ENCODE measurements at places on chromosomes 12 and 14. TPM values are rescaled to one million over a fixed set of nuclear protein-coding genes. Genes with fewer than 3 reads are reported as not detected.

The CYP46A1 gene
- 0.05 TPM for polyA plus RNA-seq

DNA sequence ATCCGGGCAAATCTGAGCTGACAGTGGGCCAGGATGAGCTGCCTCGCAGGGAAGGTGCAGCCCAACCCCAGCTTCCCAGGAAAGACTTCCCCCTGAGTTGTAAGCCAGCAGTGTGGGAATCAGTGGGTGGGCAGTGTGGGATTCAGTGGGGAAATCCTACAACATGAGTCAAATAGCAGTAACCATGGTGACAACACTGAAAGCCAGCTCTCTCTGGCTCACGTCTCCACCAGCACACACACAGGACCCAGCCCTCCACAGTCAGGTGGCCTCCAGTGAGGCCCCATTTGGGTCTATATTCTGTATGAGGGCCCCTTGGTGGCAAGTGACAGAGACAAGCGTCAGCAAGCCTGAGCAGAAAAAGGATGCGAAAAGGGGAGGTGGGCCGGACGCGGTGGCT lies 6.0 kb upstream of the LGALS3 start:
- DNase-seq = peak; percentile 26

DNA sequence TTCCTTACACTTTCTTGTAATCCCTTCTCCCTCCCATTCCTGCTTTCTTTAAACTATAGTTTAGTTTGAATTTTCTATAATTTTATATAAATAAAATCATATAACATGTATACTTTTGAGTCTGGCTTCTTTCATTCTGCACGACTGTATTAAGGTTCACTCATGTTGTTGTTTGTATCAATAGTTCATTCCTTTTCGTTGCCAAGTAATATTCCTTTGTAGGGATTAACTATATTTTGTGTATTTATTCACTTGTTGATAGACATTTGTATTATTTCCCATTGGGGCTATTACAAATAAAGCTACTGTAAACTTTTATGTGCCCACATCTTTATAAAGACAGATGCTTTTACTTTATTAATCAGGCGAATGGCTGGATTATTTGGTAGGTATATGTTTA lies 39.4 kb upstream of the TBC1D15 start:
- DNase-seq = no peak

DNA sequence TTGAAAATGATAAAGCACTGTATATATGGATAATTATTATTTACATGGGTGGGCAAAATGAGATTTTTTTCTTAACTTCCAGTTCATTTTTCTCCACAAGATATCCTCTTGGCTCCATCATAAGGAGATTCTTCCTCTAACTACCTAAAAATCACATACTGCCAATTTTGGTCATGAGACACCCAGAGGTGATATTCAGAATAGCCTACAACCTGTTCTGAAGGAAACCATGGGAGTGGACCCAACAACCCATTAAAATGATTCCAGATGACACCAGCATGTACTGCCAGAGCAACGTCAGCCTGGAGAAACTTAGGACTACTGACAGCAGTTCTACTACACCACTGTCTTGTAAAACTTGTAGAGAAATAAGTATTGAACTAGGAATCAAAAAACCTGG lies 136.3 kb upstream of the TMPO start:
- no peak for DNase-seq

- DNase-seq = no peak
These were observed 54.2 kb downstream of the CCNK start for GRCh38 chr14:99535448-99535847.

Data from endothelial cell of umbilical vein (primary cell).